ENCODE measurements at places on chromosomes 13 and 19. TPM values are rescaled to one million over a fixed set of nuclear protein-coding genes. Genes with fewer than 3 reads are reported as not detected.

OSCAR gene
- 5.3 TPM for total RNA-seq

DNA sequence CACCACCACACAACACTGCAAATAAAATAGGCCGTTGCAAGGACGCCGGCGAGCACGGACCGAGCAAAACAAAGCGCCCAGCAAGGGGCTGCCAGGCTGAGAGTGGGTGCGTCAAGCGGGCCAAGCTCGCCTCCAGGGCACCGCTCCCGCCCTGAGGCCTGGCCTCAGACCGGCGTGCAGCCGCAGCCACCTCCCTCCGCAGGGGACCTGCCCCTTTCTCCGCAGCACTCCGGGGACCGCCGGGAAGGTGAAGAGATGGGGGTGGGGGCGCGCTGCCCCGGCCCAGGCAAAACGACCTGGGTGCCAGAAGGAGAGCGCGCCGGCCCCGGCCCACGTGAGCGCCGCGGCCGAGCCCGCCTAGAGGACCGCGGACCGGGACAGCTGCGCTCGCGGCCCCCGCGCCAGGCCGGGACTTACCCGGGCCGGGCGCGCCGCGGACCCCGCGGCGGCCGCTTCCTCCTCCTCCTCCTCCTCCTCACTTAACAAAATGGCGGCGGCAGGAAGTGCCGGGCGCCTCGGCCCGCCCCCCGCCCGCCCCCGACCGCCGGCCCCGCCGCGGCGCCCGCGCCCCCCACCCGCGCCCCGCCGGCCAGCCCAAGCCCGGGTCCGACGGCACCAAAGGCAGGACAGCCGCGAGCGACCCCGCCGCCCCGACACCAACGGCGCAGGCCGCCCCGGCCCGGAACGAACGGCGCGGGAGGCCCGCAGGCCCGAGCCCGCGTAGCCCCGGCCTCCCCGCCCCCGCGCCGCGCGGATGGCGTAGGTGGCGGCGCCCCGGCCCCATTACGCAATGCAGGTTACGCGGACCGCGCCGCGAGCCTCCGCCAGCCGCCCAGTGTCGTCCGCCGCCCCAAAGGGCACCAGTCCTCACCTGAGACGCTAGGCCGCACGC lies 674 bp downstream of the BRD4 start:
- peak; percentile 58 for DNase-seq

DNA sequence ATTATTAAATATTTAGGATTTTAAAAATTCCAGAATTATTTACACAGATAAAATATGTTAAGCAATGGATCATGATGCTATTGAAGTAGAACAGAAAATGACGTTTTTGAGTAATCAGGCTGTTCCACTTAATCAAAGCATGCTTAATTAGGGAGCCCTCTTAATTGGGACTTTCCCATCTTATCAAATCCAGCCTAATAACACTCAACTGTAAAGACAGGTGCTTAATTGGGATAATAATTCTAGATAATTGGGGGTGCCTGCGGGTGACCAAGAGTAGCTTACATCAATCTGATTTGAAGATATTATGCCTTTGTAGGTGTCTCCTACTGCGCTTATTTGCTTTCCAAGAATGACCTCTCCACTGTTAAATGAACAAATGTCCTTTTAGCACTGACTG lies 742.2 kb upstream of the SLITRK6 start:
- DNase-seq, result no peak

GRCh38 chr13:29707876-29708543 lies 112.5 kb upstream of the SLC7A1 start:
- no peak for DNase-seq

- DNase-seq, result no peak
These were observed 2.0 kb downstream of the GJB2 start for GRCh38 chr13:20190481-20191310.

DNA sequence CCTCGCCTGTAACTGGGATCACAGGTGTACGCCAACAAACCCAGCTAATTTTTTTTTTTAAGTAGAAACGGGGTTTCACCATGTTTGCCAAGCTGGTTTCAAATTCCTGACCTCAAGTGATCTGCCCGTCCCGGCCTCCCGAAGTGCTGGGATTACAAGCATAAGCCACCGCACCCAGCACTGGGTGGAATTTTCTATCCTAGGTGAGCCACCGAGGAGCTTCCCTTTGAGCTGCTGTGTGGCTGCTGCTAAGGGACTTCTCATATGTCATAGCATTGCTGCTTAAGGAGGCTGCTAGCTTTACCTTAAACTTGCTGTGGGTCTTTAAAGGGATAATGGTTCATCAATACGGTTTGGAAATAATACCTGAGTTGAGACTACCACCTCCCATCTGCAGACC lies 2.9 kb upstream of the AMER2 start:
- DNase-seq, result no peak

- DNase-seq, result no peak
These were observed 1.1 kb downstream of the TRIM13 start for GRCh38 chr13:49997955-49998354.

Data from heart right ventricle (tissue), 16 donors.